Activated CD4-positive, alpha-beta memory T cell treated with anti-CD3 and anti-CD28 coated beads, Interleukin-2, amount 10 ng/mL, durations not matched to agents 7 days and 5 days (primary cell): ENCODE measurements at places on chromosomes 13 and 19. TPM values are rescaled to one million over a fixed set of nuclear protein-coding genes. Genes with fewer than 3 reads are reported as not detected.

The CD177 gene
- not detected for total RNA-seq

The ITGBL1 gene
- total RNA-seq: not detected

The SMAD9 gene
- total RNA-seq: not detected

The IGFL1 gene
- total RNA-seq: not detected

The PCP2 gene
- 2.1 TPM for total RNA-seq

GRCh38 chr13:39107561-39107960, 69.3 kb downstream of the NHLRC3 start:
- no peak for DNase-seq

DNA sequence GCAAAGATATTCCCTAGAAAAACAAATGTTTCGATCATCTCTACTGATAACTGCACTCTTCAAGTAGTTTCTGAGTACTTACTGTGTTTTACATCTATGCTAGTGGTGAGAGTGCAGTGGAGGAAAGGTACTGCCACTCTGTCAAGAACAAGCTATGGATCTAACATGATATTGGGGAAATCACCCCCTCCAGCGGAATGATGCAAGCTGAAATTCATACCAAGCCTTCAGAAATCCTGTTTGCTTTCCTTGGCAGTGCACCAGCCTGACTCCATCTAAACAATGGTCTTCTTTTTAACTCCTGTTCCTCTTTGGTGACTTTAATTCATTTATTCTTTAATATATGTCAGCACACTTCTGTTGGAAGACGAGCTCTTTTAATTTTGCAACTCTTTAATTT, 238.0 kb downstream of the PCDH9 start:
- no peak for DNase-seq

DNA sequence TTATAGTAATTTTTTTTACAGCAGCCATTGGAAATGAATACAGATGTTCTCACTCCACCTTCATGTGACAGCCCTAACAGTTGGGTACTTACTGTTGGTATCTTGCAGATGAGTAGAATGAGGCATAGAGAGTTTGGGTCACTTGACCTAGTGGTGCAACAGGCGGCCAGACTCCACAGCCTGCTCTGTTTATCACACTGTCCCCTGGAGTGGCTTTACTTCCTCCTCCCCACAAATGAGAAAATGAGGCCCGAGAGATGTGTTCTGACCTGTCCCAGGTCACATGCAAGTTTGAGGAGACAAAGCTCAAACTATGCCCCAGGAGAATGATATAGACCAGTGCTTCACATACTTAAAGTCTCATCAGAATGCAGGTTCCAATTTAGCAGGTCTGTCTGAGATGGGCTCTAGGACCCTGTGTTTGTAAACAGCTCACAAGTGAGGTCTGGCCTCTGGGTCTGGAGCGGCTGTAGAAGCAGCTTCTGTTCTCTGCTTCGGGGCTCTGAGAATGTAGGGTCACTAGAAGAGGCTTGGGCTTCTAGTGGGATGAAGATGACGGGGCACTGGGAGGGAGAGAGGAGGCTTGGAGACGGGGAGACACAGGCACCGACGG, 37.4 kb upstream of the RCBTB2 start:
- DNase-seq: no peak

DNA sequence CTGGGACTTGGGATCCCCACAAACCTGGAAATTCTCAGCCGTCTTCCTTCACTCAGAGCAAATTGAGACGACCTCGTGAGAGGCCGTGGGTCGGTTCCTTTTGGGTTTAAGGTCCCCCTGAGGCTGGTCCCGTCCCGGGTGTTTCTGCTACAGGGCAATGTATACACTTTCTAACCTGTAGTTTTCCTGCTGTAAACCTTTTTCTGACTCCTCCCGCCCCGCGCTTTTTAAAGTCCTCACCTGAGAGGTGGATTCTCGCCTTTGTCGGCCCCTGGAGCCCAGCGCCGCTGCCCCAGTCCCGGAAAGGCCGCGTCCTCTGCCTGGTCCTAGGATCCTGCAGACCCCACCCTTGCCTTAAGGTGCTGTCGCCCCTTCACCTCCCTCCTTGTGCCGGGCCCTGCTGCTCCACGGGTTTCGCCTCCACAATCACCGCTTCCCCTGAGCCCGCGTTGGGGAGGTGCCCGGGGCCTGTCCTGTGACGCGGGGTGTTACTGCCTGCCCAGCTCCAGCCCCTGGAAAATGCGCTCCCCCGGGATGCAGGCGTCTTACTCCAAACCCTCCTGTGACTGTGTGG, 391 bp downstream of the ZNF761 start:
- peak; percentile 26 for DNase-seq

GRCh38 chr19:10166046-10166445, 28.7 kb downstream of the DNMT1 start:
- no peak for DNase-seq

- DNase-seq: no peak
Observed at GRCh38 chr13:113539176-113539575, 45.4 kb upstream of the TFDP1 start.

- no peak for DNase-seq
Observed at GRCh38 chr13:78306519-78307206, 296.7 kb downstream of the POU4F1 start.

- no peak for DNase-seq
Observed at GRCh38 chr19:7456964-7457541, 31.8 kb downstream of the PEX11G start.

DNA sequence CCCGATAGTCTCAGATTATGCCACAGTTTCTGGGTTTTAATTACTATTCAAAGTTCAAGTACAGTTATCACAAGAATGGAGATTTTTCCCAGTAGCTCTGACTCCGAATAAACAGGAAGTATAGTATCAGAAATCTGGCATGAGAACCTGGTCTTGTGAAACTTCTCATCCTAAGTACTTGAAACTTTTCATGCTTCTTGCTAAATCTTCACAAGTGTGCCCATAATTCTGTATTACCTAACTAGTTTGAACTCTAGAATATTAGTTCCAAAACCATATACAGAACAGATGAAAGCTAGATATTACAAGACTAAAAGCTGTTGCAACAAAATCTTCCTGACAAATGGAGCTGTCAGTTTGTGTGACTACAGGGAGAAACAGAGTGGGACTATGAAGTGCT, 70.5 kb upstream of the CSNK1A1L start:
- no peak for DNase-seq

DNA sequence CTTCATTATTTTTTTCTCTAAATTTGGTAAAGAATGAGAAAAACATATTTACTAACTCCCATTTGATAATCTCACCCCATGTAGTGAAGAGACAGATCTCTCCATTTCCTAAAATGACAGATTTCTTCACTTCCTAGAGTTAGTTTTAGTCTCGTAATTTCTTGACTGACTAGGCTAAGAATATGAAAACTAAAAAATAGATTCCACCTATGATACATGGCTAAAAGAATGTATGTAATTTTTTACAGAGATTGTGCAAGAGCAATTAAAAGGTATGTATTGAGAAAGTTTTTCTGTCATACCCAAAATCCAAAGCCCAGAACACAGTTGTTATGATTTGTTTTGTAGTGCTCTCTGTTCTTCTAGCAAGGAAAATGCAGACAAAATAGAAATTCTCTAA, 9.5 kb downstream of the NALCN start:
- no peak for DNase-seq

- no peak for DNase-seq
Observed at GRCh38 chr19:35776102-35776788, 881 bp downstream of the ARHGAP33 start.
